Activated naive CD4-positive, alpha-beta T cell treated with anti-CD3 and anti-CD28 coated beads, Interleukin-2, amount 50 U/mL, for 16 hours (primary cell): ENCODE measurements at places on chromosomes 16 and 17.

DNA sequence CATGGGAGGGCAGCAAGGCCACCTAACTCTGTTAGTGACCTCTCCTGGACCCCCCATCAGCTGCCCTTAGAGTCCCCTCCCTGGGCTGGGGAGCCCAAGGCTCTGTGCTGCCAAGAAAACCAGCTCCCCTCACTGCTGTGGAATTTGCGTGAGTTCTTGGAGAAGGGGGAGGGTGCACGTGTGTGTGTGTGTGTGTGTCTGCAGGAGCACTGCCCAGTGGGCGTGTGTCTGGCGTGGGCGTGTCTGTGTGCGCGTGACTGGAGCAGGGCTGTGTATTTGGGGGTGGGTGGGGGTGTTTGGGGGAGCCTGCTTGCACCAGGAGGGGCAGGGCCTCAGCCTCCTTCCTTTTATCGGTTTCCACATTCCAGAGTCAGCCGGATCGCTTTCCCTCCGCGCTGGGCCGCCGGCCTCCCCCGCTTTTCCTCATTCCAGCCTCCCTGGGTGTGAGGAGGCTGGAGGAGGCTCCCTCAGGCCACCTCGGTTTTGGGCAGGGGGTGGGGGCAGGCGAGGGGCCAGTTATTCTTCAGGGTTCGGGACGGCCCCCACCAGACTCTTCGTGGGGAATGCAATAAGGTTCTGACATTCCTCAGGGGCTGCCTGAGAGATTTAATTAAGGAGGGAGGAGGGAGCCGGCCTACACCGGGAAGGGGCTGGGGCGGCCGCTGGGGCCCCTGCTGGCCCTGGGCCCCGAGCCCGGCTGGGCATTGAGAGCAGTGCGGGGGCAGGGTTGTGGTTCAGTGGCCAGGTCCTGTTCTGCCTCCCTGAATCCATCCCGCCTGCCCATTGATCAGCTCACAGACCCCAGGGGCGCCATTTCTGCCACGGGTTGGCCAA, 2.5 kb downstream of the VASN start:
- no peak for DNase-seq

DNA sequence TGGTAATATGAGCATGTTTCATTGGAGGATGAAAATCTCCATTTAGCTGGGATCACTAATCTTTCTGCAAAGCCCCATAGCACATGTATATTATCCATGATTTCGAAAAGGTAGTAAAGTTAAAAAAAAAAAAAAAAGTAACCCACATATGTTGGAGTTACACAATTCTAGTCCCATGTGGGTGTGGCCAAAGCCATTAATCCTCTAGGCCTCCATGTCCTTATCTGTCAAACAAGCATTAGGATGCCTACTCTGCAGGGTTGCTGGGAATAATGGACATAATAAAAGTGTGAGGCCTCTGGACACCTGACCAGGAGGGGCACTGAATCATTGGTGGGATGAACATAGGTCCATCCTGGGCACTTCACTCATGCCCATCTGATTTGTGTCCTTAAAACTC, 29.2 kb upstream of the VAT1L start:
- DNase-seq = no peak

DNA sequence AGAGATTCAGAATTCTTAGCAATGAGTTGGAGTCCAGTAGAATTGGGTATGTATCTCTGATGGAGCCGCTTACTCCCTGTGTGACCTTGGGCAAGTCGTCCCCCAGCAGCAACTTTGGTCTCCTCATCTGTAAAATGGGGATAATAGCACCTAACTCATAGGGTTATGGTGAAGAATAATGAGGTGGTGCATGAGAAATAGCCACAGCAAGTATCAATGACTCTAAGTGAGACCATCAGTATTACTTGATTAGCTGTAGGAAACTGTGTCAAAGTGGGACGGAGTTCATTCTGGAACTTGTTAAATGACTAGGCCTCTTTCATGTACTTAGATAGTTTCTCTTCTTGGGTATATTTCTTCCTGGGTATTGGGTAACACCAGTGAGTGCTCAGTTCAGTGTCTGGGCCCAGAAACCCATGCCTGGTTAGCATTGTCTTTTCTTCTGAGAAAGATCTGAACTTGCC, 6.4 kb downstream of the PRKCB start:
- peak; percentile 35 for DNase-seq

GRCh38 chr16:19524356-19524615, 544 bp downstream of the CCP110 start:
- DNase-seq = no peak

GRCh38 chr16:52416888-52417287, 130.1 kb downstream of the TOX3 start:
- DNase-seq = no peak
